ENCODE measurements at places on chromosomes 3 and 15.

DNA sequence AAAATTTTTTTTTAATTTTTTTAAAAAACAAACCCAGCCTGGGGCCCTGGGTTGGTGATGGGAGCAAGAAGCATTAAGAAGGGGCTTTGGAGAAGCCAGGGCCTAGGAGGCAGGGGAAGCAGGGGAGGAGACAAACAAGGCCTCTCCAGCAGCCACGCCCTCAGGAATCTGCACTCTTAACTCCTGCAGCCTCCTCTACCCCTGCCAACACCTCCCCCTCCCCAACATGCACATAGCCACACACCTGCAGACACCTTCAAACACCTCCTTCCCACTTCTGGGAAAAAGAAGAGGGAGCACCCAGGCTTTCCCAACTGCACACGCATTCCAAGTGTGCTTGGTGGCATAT lies 2.7 kb upstream of the DCAF1 start:
- DNase-seq, result no peak

- no peak for DNase-seq
Observed at GRCh38 chr15:66938114-66938830, 127.1 kb upstream of the SMAD3 start.

DNA sequence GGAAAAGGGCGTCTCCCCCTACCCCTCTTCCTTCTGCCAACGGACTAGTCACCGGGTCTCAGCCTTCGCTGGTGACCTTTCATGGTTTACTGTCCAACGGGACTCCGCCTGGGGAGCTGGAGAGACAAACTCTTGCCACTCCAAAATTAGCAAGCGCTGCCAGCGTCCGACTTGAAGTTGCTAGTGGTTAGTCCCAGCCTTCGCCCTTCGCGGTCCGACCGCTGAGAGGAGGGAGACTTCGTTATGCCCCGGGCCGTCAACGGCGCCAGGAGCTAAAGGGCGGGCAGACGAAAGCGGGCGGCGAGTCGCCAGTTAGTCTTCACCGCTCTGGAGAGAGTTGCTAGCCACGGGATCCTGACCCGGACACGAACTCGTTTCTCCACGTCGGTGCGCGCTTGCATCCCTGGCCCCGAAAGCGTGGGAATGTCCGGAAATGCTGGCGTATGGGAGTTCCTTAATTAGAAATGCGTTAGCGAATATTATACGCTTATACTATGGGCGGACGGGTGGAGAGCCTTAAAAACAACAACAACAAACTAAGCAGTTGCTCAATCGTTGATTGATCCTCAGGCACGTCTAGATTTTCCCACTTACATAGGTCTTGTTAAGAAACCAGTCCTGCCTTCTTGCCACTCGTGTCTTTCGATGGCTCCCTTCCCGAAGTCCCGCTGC lies 716 bp downstream of the SMC4 start:
- DNase-seq, result peak; percentile 44

- DNase-seq, result no peak
Observed at GRCh38 chr15:69468241-69469121, 15.9 kb downstream of the RPLP1 start.

DNA sequence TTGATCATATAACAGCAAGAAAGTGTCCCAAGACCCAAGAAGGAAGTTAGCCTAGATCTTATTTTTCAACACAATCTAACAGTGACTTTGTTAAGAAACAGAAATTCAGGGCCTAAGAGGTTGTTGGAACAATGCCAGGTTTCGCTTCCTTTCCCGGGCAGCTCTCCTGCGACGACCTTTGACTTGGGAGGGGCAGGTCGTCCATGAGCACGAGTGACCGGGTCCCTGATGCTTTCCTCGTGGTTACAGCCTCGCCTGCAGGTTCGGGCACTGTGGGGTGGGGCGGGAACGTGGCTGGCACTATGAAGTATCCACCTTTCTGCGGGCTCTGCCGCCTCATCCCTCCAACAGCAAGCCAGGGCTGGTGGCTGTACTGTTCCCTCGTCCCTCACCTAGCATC lies 90.1 kb upstream of the RGMA start:
- no peak for DNase-seq

- DNase-seq, result no peak
Observed at GRCh38 chr3:191809326-191809949, 348.5 kb downstream of the PYDC2 start.

DNA sequence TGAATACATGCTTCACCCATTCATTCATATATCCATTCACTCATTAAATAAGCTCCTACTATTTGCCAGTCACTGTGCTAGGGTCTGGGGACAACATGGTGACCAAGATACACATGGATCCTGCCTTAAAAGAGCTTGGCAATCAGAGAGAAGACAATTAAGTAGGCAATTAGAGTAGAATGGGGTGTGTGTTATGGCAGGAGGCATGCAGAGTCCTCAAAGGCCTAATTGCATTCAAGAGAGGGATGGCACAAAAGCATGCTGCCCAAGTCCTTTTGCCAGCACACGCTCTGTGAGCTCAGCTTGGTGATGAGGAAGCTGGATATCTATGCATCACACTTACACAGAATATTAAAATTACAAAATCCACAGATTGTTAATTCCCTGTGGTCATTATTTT lies 2.8 kb upstream of the PRICKLE2 start:
- DNase-seq, result no peak

DNA sequence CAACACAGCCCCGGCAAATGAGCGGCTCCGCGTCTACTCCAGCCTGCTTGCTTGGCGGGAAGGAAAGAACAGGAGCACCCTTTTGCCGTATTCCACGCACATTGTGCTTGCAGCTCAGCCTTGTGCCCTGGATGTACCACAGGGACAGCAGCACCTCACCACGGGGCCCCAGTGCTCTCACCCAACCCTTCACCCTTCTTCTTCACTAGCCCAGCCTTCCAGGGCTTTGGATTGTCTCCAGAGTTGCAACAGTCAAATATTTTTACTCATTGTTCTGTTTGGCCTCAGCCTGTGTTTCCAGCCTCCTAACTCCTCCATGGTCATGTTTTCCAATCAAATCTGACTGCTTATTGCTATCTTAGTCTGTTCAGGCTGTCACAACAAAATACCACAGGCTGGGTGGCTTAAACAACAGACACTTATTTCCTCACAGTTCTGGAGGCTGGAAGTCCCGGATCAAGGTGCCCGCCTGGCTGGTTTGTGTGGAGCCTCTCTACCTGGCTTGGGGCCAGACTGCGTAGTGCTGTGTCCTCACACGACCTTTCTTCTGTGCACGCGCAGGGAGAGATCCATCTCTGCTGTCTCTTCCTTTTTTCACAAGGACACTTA lies 79.2 kb upstream of the ABHD17C start:
- DNase-seq, result no peak

GRCh38 chr15:90002428-90002844 lies 1.3 kb downstream of the ZNF710 start:
- no peak for DNase-seq

GRCh38 chr15:94682171-94682570 lies 450.8 kb downstream of the MCTP2 start:
- DNase-seq, result peak; percentile 51

DNA sequence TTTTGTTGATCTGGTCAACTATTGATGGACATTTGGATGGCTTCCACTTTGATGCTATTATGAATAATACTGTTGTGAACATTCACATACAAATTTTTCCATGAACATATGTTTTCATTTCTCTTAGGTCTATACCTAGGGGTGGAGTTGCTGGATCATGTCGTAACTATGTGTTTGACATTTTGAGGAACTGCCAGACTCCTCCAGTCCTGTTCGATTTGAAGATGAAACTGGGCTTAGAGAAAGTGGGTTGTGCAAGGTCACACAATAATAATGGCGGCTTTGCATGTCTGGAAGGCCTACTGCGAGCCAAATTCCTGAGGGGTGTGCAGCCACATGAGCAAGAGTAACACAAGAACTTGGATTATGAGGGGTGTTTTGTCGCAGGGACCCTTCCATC lies 2.6 kb downstream of the TSEN2 start:
- no peak for DNase-seq

GRCh38 chr3:38003371-38003816 lies 12.8 kb downstream of the VILL start:
- DNase-seq, result no peak

DNA sequence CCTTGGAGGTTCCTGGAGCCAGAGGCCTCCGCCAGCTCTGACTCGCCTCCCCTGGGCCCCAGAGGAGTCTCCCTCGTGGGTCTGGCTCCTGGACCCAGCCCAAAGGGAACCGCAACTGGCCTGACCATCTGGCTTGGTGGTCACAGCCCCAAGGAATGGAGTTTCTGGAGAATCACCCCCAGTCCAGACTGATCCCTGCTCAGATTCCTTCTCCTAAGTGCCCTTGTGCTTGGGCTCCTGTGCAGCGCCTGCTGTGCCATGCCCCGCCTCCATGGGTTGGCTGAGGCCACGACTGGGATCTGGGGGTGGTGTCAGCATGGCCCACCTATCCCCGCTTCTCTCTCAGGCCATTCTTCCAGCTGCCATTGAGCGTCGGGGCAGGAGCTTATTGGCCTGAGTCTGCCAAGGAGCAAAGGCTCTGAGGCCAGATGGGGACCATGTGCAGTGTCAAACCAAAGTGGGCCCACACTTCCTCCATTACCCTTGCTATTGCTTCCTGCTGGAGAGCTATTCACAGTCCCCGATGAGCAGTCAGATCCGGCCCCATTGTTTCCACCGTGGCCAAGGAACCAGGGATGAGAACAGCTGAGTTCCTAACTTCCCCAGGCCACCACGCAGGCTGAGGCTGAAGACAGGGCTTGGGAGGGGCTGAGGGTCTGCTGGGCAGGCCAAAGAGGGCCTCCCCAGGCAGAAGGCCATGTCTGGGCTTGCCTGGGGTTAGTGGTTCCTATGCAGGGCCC lies 19.0 kb downstream of the CSPG4 start:
- DNase-seq, result peak; percentile 68

- DNase-seq, result no peak
Observed at GRCh38 chr3:14492948-14493881, 46.9 kb downstream of the GRIP2 start.

DNA sequence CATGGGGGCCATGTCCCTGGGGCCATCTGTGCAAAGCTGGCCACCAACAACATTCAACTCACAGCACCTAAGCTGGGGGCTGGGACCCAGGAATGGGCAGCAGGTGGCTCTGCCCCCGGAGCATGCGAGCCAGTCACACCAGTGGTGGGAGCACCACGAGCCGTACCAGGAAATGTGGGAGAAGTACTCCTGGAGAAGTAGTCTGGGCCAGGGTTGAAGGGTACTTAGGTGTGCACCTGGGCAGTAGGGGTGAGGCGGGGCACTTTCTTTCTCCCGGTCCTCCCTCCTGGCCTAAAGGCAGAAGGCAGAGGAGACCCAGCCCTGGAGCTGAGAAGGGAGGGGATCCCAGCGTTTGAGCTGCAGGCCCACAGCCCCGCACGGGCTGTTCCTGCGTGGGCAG lies 94.2 kb downstream of the PLXNA1 start:
- no peak for DNase-seq

DNA sequence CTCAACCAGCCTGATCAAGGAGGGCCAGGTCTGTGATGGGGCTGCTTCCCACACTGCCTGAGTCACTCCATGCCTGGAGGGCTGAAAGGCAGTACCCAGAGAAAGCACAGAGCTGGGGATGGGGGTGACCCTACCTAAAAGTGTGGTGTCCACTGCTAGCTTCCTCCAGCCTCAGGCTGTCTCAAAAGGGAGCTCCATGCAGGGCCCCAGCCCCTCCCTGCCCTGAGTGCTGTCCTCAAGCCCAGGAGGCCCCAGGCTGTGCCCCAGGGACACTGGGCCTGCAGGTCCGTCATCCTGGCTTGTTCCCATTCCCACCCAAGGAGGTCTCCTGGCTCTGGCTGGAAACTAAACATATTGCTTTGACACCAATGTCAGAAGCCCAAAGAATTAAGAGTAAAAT lies 56.8 kb downstream of the ZNF445 start:
- no peak for DNase-seq

DNA sequence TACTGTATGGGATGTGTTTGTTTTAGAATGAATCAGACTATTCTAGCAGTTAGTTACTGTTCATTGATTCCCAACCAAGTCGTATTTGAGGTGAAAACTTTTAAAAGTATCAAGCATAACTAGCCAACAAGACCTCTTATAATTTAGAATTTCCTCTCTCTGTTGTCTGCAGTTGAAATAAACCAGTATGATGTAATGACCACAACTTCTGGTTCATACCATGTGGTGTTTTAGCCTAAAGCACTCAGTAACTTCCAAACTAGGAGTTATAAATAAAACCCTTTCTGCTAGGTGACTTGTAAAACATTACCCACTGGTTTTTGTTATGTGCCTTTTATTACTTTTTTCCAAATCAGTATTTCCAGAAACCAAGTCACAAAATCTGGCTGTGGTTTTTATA lies 19.8 kb upstream of the P2RY12 start:
- no peak for DNase-seq

GRCh38 chr3:141255846-141256261 lies 24.2 kb downstream of the PXYLP1 start:
- DNase-seq, result no peak

DNA sequence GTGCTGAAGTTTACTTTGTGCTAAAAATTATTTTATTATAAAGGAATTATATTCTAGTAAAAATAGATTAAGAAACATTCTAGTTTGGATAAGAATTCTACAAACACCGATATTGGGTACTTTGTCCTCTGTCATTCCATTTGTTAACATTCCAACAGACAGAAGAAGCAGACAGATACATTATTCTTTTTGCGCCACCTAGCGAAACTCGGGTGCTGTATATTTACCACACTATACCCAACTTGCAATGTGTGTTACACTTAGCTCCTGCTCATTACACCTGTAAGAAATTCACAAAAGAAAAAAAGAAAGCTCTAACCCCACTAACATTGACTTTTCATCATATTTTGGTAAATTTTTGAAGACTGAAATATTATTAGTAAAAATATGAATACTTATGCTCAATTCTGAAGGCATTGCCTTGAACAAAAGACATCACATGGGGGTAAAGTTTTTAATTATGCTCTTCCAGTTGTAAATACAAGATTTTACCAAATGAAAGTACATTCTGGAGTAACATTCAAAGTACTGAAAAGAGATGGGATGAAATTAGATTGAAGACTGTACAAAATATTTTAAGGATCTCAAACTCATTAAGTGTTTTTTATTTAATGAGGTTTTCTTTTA lies 136.5 kb upstream of the MLF1 start:
- DNase-seq, result peak; percentile 37

GRCh38 chr3:124514683-124515082 lies 215.6 kb upstream of the UMPS start:
- DNase-seq, result no peak

DNA sequence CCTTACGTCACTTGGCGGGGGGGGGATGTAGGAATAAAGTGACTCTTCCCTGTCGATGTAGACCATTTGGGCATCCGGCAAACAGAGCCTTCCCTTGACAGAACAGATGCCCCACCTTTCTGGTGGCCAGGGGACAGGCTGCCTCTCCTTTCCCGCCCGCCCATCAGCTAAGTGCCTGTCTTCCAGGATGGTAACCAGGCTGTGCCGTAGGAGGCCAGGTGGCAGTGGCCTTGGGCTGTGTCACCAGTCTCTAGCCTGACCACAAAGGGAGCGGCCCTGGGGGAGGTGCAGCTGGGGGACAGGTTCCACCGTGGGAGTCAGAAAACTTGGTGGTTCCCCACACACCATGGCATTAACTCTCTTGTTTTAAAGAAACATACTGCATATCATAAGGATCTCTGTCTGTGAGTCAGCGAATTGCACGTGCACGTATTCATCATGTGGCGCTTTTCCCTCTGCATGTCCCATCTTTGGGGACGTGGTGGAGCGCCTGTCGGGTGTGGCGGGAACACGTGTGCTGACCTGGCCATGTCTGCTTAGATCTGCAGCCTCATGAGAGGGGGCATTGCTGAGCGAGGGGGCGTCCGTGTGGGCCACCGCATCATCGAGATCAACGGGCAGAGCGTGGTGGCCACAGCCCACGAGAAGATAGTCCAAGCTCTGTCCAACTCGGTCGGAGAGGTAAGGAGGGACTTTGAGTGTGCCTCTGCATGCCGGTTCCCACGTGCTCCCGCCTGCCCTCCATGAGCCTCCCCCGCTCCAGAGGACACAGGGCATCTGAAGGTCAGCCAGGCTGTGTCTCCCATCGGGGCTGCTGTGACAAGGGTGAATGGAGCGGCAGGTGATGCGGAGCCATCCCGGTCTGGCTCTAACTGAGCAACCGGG lies 156.0 kb downstream of the NSMCE3 start:
- no peak for DNase-seq

Data from skin of body (tissue), 3 donors.